ENCODE measurements at places on chromosomes 5 and 9.

- peaks cover 16% of the 10 kb centered on the region for H3K4me1 ChIP-seq
- H3K36me3 ChIP-seq: peaks cover 2% of the 10 kb centered on the region
- no peak overlapping the region for H3K27ac ChIP-seq
- H3K27me3 ChIP-seq: no peaks in the 10 kb centered on the region
- no peak for DNase-seq
- H3K4me3 ChIP-seq: no peak overlapping the region
Observed at GRCh38 chr5:169286572-169287300, 14.2 kb downstream of the SLIT3 start.

- H3K4me3 ChIP-seq: no peak overlapping the region
- DNase-seq: no peak
- H3K27me3 ChIP-seq: no peaks in the 10 kb centered on the region
- H3K4me1 ChIP-seq: no peaks in the 10 kb centered on the region
- no peaks in the 10 kb centered on the region for H3K36me3 ChIP-seq
Observed at GRCh38 chr5:86199287-86199686, 418.5 kb upstream of the COX7C start.

- no peaks in the 10 kb centered on the region for H3K4me1 ChIP-seq
- no peak for DNase-seq
- H3K36me3 ChIP-seq: no peaks in the 10 kb centered on the region
- no peaks in the 10 kb centered on the region for H3K27me3 ChIP-seq
- H3K27ac ChIP-seq: no peak overlapping the region
Observed at GRCh38 chr9:119905724-119906123, 536.5 kb upstream of the BRINP1 start.

GRCh38 chr5:172733974-172734346 lies 37.0 kb downstream of the DUSP1 start:
- H3K4me3 ChIP-seq: no peak overlapping the region
- H3K36me3 ChIP-seq: no peaks in the 10 kb centered on the region
- no peak for DNase-seq
- H3K4me1 ChIP-seq: peaks cover 24% of the 10 kb centered on the region

- no peak overlapping the region for H3K27ac ChIP-seq
- H3K4me3 ChIP-seq: no peak overlapping the region
- no peak for DNase-seq
- no peaks in the 10 kb centered on the region for H3K4me1 ChIP-seq
- H3K27me3 ChIP-seq: no peaks in the 10 kb centered on the region
Observed at GRCh38 chr9:85108746-85109145, 439.2 kb downstream of the NTRK2 start.

GRCh38 chr5:114402206-114402605 lies 40.3 kb downstream of the KCNN2 start:
- no peaks in the 10 kb centered on the region for H3K27me3 ChIP-seq
- no peak overlapping the region for H3K27ac ChIP-seq
- H3K4me3 ChIP-seq: no peak overlapping the region
- H3K36me3 ChIP-seq: no peaks in the 10 kb centered on the region
- DNase-seq: no peak

GRCh38 chr5:150789943-150790611 lies 11.5 kb downstream of the SMIM3 start:
- peak overlapping the region; percentile 26 for H3K27ac ChIP-seq
- DNase-seq: peak; percentile 37
- H3K4me1 ChIP-seq: peaks cover 3% of the 10 kb centered on the region
- H3K27me3 ChIP-seq: no peaks in the 10 kb centered on the region
- H3K36me3 ChIP-seq: no peaks in the 10 kb centered on the region
- H3K4me3 ChIP-seq: no peak overlapping the region

DNA sequence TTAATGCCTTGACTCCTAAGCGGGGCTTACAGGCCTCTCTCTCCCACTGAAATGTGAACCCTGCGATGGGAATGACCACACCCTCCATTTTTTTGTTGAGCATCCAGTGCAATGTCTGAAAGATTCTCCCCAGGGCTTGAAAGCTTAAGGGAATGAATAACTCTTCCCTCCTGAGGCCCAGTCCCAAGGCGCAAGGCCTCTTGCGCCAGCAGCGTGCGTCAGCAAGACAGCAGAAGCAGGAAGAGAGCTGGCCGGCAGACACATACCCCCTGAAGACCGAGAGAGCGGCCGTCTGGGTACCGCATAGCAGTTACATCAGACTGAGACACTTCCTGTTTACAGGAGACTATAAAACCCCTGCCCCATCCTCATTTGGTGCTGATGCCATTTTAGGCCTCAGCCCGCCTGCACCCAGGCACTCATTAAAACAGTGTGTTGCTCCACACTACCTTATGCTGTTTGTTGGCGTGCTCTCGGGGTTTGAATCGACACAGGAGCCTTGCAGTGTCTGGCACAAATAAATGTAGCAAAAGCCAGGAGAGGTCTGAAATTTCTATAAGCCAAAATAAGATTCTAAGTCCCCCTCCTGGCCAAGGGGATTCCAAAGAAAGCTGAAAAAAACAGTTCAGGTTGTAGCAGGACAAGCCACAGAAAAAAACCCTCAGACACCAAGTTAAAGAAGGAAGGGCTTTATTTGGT lies 62.3 kb downstream of the GDNF start:
- H3K4me1 ChIP-seq: peaks cover 9% of the 10 kb centered on the region
- no peaks in the 10 kb centered on the region for H3K27me3 ChIP-seq
- peak; percentile 58 for DNase-seq
- no peaks in the 10 kb centered on the region for H3K36me3 ChIP-seq
- H3K27ac ChIP-seq: peak overlapping the region; percentile 54

GRCh38 chr9:97373331-97373730 lies 38.6 kb upstream of the TDRD7 start:
- no peak for DNase-seq
- no peak overlapping the region for H3K4me3 ChIP-seq
- no peaks in the 10 kb centered on the region for H3K27me3 ChIP-seq

Data from trophoblast cell (in vitro differentiated cells and primary cell).